ENCODE measurements at places on chromosomes 11 and 22.

GRCh38 chr22:50260801-50261614 lies 475 bp downstream of the MAPK12 start:
- no peaks in the 10 kb centered on the region for H3K36me3 ChIP-seq
- H3K4me1 ChIP-seq = peaks cover 8% of the 10 kb centered on the region
- peak overlapping the region; percentile 49 for H3K4me3 ChIP-seq
- peak; percentile 49 for DNase-seq

DNA sequence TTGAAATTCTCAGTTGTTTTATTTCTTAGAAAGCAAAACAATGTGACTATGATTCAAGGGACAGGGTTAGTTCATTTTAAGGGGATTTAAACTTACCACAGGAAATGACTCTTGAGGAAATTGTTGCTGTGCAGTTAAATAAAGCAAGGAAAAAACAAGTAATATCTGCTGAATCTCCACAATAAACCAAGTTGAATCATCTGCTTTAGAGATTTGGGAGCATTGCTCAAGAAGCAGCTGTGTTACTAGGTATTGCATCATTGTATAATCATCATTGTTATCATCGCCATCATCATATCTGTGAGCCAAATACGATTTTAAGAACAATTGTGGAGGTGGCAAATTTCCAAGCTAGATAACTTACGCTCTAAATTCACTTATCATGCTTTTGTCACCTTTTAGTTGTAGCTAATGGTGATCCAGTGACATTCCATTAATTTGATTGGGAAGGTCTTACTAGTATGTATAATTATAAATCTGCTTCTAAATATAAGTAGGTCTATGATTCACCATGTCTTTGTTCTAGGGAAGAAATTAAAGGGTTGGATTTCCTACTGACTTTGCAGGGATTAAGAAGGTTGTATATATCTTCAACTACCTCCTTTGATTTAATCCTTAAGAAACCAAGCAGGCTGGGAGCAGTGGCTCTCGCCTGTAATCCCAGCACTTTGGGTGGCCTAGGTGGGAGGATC lies 19.9 kb downstream of the MMP10 start:
- H3K4me3 ChIP-seq = no peak overlapping the region
- H3K27me3 ChIP-seq = peaks cover 3% of the 10 kb centered on the region
- H3K36me3 ChIP-seq = no peaks in the 10 kb centered on the region
- H3K27ac ChIP-seq = no peak overlapping the region

- H3K4me3 ChIP-seq = no peak overlapping the region
- no peak for DNase-seq
- peaks cover 2% of the 10 kb centered on the region for H3K4me1 ChIP-seq
- no peaks in the 10 kb centered on the region for H3K36me3 ChIP-seq
- no peak overlapping the region for H3K27ac ChIP-seq
These were observed 51.2 kb upstream of the SLC22A12 start for GRCh38 chr11:64539711-64540427.

- peaks cover 4% of the 10 kb centered on the region for H3K4me1 ChIP-seq
- DNase-seq = no peak
- H3K27me3 ChIP-seq = peaks cover 51% of the 10 kb centered on the region
- H3K27ac ChIP-seq = no peak overlapping the region
These were observed 2.0 kb upstream of the TIMP3 start for GRCh38 chr22:32799496-32799895.

DNA sequence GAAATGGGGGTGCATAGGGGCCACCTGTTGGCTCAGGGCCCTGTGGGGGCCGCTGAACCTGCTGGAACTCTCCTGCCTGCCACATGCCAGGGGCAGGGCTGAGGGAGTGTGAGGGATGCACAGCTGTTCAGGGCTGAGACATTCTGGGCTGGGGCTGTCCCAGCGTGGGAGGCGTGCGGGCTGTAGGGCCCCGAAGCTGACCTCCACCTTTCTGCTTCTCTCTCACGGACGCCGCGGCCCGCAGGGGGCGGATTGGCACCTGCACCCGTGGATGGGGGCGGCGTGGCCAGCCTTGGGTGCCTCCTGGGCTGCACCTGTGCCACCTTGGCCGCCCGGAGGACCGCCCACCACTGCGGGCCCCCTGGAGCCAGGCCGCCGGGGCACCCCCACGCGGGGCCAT lies 4.1 kb downstream of the CCDC188 start:
- no peak overlapping the region for H3K27ac ChIP-seq
- H3K4me3 ChIP-seq = no peak overlapping the region
- H3K27me3 ChIP-seq = no peaks in the 10 kb centered on the region
- H3K36me3 ChIP-seq = no peaks in the 10 kb centered on the region
- peaks cover 5% of the 10 kb centered on the region for H3K4me1 ChIP-seq

- H3K4me3 ChIP-seq = no peak overlapping the region
- no peak overlapping the region for H3K27ac ChIP-seq
- H3K27me3 ChIP-seq = peaks cover 11% of the 10 kb centered on the region
- peaks cover 6% of the 10 kb centered on the region for H3K4me1 ChIP-seq
- no peaks in the 10 kb centered on the region for H3K36me3 ChIP-seq
- no peak for DNase-seq
These were observed 41.7 kb downstream of the IGF2 start for GRCh38 chr11:2097356-2097997.

DNA sequence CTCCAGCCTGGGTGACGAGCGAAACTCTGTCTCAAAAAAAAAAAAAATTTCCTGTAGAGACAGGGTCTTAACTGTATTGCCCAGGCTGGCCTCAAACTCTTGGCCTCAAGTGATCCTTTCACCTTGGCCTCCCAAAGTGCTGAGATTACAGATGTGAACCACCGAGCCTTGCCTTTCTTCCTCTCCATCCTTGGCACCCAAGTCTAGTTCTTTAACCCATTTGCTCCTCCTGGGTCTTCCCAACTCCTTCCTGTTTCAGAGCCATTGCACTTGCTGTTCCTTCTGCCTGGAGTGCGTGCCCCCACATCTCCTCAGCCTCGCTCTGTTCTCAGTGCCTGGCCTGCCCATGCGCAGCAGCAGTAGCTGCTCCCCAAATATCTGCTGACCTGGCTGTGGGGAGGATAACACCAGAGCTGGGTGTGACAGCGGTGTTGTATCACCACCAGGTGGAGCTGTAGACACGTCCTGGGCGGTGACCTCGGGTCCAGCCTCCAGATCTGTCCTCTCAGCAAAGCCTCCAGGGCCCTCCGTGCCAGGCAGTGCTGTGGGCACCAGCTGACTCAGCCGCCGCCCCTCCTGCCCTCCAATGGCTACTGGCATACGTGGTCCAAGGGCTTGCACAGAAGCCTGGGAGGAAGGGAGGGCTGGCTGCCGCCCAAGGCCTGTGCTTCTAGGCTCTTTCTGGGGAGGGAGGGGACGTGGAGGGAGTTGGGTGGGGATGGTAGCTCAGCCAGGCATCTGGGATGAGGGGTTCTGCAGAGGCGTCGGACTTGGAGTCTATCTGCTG lies 22.0 kb downstream of the TEF start:
- DNase-seq = peak; percentile 91
- H3K4me1 ChIP-seq = peaks cover 15% of the 10 kb centered on the region
- H3K27me3 ChIP-seq = no peaks in the 10 kb centered on the region
- no peaks in the 10 kb centered on the region for H3K36me3 ChIP-seq

- no peaks in the 10 kb centered on the region for H3K36me3 ChIP-seq
- H3K4me3 ChIP-seq = no peak overlapping the region
- no peaks in the 10 kb centered on the region for H3K4me1 ChIP-seq
- H3K27ac ChIP-seq = no peak overlapping the region
These were observed 196.1 kb upstream of the B3GAT1 start for GRCh38 chr11:134607963-134608750.

- H3K36me3 ChIP-seq = no peaks in the 10 kb centered on the region
- no peak overlapping the region for H3K27ac ChIP-seq
- no peak for DNase-seq
- H3K4me3 ChIP-seq = no peak overlapping the region
- H3K4me1 ChIP-seq = no peaks in the 10 kb centered on the region
- no peaks in the 10 kb centered on the region for H3K27me3 ChIP-seq
These were observed 41.4 kb downstream of the MUC2 start for GRCh38 chr11:1116104-1116503.

GRCh38 chr11:9838961-9839360 lies 175.1 kb downstream of the SWAP70 start:
- H3K36me3 ChIP-seq = peaks cover 18% of the 10 kb centered on the region
- no peak overlapping the region for H3K4me3 ChIP-seq
- H3K27ac ChIP-seq = no peak overlapping the region
- H3K4me1 ChIP-seq = peaks cover 43% of the 10 kb centered on the region
- H3K27me3 ChIP-seq = no peaks in the 10 kb centered on the region
- DNase-seq = no peak

DNA sequence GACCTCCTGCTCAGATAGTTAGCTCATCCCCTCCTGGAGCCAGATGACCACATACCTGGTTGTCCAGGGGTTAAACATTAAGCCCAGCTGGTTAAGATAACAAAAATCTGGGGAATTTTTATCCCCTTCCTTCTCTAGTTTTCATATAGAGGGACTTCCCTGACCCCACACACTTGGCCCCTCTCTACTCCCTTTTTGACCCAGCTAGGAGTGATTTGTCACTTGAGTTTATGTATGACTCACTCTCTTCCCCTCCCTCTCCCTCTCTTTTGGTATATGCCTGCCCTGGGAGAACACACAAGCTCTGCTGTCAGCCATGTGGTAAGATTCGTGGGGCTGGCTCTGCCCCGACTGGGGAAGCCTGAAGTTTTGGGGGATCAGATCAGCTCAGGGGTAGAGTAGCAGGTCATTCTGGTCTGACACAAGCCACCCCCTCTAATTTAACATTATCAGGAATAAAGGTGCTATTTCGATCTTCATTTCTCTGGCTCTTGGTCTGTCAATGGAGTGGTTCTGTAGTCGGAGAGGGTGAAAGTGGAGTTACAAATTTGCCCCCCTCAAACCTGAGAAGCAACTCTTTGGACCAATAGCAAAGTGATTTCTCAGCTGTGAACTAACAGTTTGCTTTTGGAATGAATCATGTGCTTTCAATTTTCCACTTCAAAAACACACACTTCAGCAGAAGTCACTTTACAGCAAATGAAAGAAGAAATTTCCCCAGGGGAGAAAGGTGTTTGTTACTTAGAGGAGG lies 415.3 kb upstream of the CADM1 start:
- no peak for DNase-seq
- H3K27me3 ChIP-seq = no peaks in the 10 kb centered on the region
- H3K4me3 ChIP-seq = no peak overlapping the region
- H3K27ac ChIP-seq = no peak overlapping the region
- no peaks in the 10 kb centered on the region for H3K4me1 ChIP-seq
- H3K36me3 ChIP-seq = no peaks in the 10 kb centered on the region

DNA sequence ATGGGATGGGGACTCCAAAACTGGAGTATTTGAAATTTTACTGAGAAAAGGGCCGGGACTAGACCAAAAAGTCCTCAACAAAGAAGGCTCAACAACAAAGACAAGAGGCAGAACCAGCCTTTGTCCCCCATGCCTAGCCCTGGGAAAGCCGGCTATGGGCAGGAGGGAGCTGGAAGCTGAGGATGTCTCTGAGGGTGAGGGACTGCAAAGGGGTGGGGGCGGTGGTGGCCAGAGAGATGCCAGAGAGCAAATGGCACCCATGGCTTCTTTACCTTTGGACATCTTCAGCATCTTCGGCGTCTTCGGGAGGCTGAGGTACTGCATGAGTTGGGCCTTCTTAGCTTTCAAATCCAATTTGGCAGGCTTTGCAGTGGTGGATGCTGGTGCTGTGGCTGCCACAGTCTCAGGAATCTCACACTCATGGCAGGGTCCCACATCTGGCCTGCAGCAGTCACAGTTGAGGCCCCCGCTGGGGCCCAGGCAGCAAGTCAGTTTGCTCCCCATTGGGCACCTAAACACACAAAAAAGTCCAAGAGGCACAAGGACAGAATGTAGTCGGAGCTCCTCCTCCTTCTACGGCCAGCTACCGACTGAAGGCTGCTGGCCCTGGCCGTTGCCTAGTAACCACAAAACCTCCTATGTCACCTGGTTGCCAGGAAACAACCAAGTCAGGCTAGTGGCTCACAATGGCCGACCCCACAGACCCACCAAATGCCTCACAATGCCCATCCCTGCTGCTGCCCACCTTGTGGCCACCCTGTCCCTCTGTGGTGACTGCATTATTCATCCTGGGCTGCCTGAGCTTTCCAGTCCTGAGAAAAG lies at the start of gene C22orf42:
Gene C22orf42, minus strand, starts transcription at position 592 of the 822 bp plus-strand sequence. Its CDS starts 88 bp downstream, at position 504.
- H3K4me1 ChIP-seq = peaks cover 4% of the 10 kb centered on the region
- H3K4me3 ChIP-seq = no peak within 1 kb of the TSS
- H3K36me3 ChIP-seq = no peaks in the 10 kb centered on the region
- H3K27me3 ChIP-seq = peaks cover 22% of the 10 kb centered on the region
- no peak for DNase-seq
- H3K27ac ChIP-seq = no peak within 1 kb of the TSS

DNA sequence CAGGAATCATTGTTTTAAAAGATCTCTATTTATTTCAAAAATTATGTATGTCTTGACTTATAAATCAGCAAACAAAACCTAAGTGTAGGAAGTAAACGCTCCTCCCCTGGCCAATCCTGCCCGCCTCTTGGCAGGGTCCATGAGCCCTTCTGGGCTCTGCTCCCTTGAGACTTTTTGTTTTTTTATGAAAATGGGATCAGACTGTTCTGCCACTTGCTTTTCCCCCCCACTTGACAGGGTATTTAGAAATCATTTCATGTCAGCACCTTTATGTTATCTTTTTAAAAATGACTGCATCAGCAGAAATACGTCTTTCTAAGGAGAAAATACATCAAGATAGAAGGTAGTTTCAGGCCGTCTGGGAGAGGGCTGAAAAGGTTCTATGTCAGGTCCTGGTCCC lies 35.6 kb downstream of the FBLN1 start:
- no peaks in the 10 kb centered on the region for H3K4me1 ChIP-seq
- no peaks in the 10 kb centered on the region for H3K27me3 ChIP-seq

DNA sequence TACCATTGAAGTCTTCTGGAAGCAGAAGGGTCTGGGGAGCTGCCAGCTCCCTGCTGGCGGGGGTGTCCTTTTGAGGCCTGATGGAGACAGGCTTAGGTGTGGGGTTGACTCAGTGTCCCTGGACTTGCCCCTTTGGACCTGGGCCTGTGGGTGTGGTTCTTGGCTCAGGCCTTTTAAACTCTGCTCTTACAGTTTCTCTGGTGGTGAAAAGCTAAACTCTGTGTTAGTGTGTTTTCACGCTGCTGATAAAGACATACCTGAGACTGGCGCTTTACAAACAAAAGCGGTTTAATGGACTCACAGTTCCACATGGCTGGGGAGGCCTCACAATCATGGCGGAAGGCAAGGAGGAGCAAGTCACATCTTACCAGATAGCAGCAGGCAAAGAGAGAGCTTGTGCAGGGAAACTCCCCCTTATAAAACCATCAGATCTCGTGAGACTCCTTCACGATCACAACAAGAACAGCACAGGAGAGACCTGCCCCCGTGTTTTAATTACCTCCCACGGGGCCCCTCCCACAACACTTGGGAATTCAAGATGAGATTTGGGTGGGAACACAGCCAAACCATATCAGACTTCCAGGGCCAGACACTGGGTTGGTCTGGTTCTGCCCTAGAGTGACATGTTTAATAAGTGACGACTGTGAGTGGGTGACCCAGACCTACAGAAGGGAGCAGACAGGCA lies 26.5 kb downstream of the GRAMD4 start:
- no peaks in the 10 kb centered on the region for H3K36me3 ChIP-seq
- DNase-seq = no peak
- H3K27ac ChIP-seq = no peak overlapping the region

GRCh38 chr11:83367745-83368144 lies 81.6 kb upstream of the CCDC90B start:
- H3K27ac ChIP-seq = no peak overlapping the region
- no peak for DNase-seq
- H3K27me3 ChIP-seq = no peaks in the 10 kb centered on the region
- no peak overlapping the region for H3K4me3 ChIP-seq

Data from activated CD8-positive, alpha-beta T cell treated with anti-CD3 and anti-CD28 coated beads, Interleukin-2, amount 10 ng/mL, durations not matched to agents 7 days and 5 days (primary cell).